ENCODE measurements at places on chromosomes 2 and 18.

GRCh38 chr2:207960090-207960489, 65.2 kb downstream of the PLEKHM3 start:
- no peak for DNase-seq

- no peak for DNase-seq
Observed at GRCh38 chr18:53952700-53953099, 271.8 kb downstream of the MBD2 start.

- no peak for DNase-seq
Observed at GRCh38 chr18:66769375-66769774, 165.5 kb upstream of the CDH19 start.

- DNase-seq, result no peak
Observed at GRCh38 chr2:239245107-239245506, 155.7 kb downstream of the HDAC4 start.

DNA sequence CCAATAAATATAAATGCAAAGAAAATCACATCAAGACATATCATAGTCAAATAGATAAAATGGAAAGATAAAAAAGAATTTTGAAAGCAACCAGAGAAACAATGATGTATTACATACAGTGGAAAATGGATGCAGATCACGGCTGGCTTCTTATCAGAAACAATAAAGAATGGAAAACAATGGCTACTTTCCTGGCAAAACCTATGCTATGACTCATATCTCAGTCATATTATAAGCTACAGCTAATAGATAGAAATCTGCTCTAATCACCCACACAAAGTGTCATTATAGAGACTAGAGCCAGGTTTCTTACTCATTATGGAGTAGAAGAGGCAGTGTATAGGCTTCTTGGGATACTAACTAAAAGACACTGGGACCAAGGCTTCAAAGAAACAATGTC, 93.5 kb upstream of the TACR1 start:
- DNase-seq, result no peak
